ENCODE measurements at places on chromosomes 1 and 21. TPM values are rescaled to one million over a fixed set of nuclear protein-coding genes. Genes with fewer than 3 reads are reported as not detected.

GRCh38 chr1:167860231-167860923 is 53.6 kb downstream of the ADCY10 start:
- no peak overlapping the region for H3K27ac ChIP-seq
- no peaks in the 10 kb centered on the region for H3K36me3 ChIP-seq
- no peak for DNase-seq
- no peaks in the 10 kb centered on the region for H3K27me3 ChIP-seq
- peaks cover 11% of the 10 kb centered on the region for H3K4me1 ChIP-seq
- H3K4me3 ChIP-seq = no peak overlapping the region

GRCh38 chr21:44929799-44930542 is 9.3 kb upstream of the ITGB2 start:
- H3K27ac ChIP-seq = no peak overlapping the region
- peaks cover 63% of the 10 kb centered on the region for H3K27me3 ChIP-seq
- H3K4me1 ChIP-seq = peaks cover 5% of the 10 kb centered on the region
- peak; percentile 69 for DNase-seq
- no peaks in the 10 kb centered on the region for H3K36me3 ChIP-seq

The PRKAA2 gene
- 13.2 TPM for total RNA-seq

- H3K27me3 ChIP-seq = no peaks in the 10 kb centered on the region
- no peaks in the 10 kb centered on the region for H3K36me3 ChIP-seq
- H3K4me1 ChIP-seq = no peaks in the 10 kb centered on the region
- DNase-seq = no peak
Measured at GRCh38 chr1:160813215-160813614, 17.2 kb downstream of the LY9 start.

- H3K4me3 ChIP-seq = no peak overlapping the region
- H3K27ac ChIP-seq = no peak overlapping the region
- H3K4me1 ChIP-seq = no peaks in the 10 kb centered on the region
Measured at GRCh38 chr1:183180218-183180617, 5.8 kb upstream of the LAMC2 start.

DNA sequence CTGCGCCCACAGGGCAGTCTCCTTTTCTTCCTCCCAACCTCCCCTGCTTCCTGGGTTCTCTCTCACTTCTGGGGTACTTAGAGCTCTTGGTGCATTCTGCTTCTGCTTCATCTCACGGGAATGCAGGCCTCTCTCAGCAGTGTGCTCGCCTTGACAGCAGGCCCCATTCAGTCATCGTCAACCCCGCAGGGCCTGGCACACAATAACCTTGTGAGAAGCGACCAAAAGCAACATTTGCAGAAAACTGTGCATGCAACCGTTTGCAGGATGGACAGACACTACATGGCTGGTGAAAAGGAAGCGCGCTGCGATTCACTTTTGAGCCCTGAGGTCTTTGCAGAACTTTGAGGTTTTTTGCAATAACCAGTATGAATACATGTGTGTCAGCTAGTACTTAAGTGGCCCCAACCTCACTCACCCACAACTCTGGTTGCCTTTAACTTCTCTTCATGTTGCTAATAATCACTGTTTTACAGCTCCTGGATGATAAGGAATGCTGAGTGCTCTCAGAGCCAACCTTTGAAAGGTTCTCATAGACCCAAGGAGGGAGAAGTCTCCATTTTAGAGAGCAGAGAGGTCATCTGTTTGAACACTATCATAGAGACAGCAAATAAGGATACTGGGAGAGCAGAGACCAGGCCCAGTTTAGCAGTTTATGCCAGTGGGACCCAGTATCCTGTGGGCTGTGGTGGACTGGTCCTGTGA is 2.5 kb upstream of the CD160 start:
- peak overlapping the region; percentile 76 for H3K27ac ChIP-seq
- H3K4me3 ChIP-seq = no peak overlapping the region
- DNase-seq = no peak
- H3K36me3 ChIP-seq = no peaks in the 10 kb centered on the region
- H3K4me1 ChIP-seq = peaks cover under 1% of the 10 kb centered on the region

The PCAT6 gene
- 3.6 TPM for total RNA-seq

DNA sequence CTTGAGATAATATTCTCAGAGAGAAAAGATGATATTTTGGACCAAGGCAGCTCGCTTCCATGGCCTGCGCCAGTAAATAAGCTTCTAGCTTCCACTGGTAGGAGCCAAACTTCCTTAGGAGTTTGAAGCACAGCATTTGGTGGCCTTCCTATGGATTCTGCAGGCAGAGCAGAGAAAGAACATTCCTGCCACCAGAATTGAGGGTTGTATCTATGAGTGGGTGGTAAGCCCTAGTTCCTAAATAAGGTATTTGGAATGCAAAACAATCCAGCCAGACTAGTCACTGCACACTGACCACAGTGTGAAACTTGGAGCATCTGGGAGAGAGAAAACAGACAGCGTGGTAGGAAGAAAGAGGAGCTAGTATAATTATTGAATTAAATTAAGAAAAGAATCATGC is 54.1 kb upstream of the BCAR3 start:
- H3K27ac ChIP-seq = no peak overlapping the region
- H3K4me3 ChIP-seq = no peak overlapping the region
- H3K27me3 ChIP-seq = no peaks in the 10 kb centered on the region

- no peak overlapping the region for H3K4me3 ChIP-seq
- no peaks in the 10 kb centered on the region for H3K4me1 ChIP-seq
- H3K27ac ChIP-seq = no peak overlapping the region
- no peak for DNase-seq
Measured at GRCh38 chr1:243950166-243950565, 100.1 kb upstream of the AKT3 start.

- no peak for DNase-seq
- H3K4me1 ChIP-seq = peaks cover 10% of the 10 kb centered on the region
- no peak overlapping the region for H3K4me3 ChIP-seq
- no peak overlapping the region for H3K27ac ChIP-seq
- H3K36me3 ChIP-seq = peaks cover under 1% of the 10 kb centered on the region
Measured at GRCh38 chr21:43917515-43918384, 52.7 kb downstream of the AGPAT3 start.

GRCh38 chr1:78527706-78528105 is 36.9 kb downstream of the PTGFR start:
- no peak overlapping the region for H3K4me3 ChIP-seq
- no peaks in the 10 kb centered on the region for H3K27me3 ChIP-seq
- no peaks in the 10 kb centered on the region for H3K4me1 ChIP-seq
- no peak for DNase-seq

DNA sequence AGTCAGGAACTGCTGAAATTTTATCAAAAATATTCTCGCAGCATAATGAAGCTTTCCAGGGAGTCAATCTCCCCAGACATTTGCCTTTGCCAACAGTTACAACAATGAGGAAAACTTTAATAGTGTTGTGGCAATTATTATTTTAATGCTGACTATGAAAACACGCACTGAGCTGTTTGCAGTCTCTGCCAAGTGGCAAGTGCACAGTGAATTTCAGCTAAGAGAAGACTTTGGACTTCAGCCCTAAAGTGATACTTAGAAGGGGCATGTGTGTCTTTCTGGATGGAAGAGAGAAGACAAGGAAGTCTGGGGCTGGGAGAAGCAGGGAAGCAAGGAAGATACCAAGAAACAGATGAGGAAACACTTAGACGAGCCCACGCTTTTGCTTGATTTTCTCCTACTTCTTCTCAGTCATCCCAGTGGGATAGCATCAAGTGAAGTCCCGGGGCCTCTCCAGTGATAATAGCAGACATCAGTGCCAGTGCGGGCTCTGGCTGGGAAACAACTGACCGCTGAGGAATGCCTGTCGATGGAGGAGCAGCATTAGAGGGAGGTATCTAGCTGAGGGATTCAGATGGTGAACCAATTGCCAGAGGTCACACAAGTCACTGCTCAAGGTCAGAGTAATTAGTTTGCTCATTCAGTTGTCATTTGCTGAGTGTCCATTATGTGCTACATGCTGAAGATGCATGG is 196.3 kb downstream of the TTLL7 start:
- no peaks in the 10 kb centered on the region for H3K36me3 ChIP-seq
- no peak overlapping the region for H3K4me3 ChIP-seq
- DNase-seq = no peak
- peaks cover 22% of the 10 kb centered on the region for H3K4me1 ChIP-seq
- H3K27ac ChIP-seq = no peak overlapping the region

The SASS6 gene
- 15.5 TPM for total RNA-seq

GRCh38 chr1:192601143-192601542 is 25.6 kb downstream of the RGS1 start:
- H3K4me3 ChIP-seq = no peak overlapping the region
- no peaks in the 10 kb centered on the region for H3K27me3 ChIP-seq
- H3K36me3 ChIP-seq = no peaks in the 10 kb centered on the region
- H3K27ac ChIP-seq = no peak overlapping the region
- DNase-seq = no peak

GRCh38 chr1:55702064-55702463 is 486.9 kb upstream of the USP24 start:
- no peak overlapping the region for H3K4me3 ChIP-seq
- H3K27ac ChIP-seq = no peak overlapping the region
- peaks cover 58% of the 10 kb centered on the region for H3K27me3 ChIP-seq
- no peaks in the 10 kb centered on the region for H3K36me3 ChIP-seq
- DNase-seq = peak; percentile 66
- no peaks in the 10 kb centered on the region for H3K4me1 ChIP-seq

- H3K27me3 ChIP-seq = no peaks in the 10 kb centered on the region
- H3K4me1 ChIP-seq = no peaks in the 10 kb centered on the region
- no peak overlapping the region for H3K27ac ChIP-seq
- H3K36me3 ChIP-seq = peaks cover 4% of the 10 kb centered on the region
- H3K4me3 ChIP-seq = no peak overlapping the region
- no peak for DNase-seq
Measured at GRCh38 chr1:1677718-1678580, 14.6 kb downstream of the SLC35E2B start.

DNA sequence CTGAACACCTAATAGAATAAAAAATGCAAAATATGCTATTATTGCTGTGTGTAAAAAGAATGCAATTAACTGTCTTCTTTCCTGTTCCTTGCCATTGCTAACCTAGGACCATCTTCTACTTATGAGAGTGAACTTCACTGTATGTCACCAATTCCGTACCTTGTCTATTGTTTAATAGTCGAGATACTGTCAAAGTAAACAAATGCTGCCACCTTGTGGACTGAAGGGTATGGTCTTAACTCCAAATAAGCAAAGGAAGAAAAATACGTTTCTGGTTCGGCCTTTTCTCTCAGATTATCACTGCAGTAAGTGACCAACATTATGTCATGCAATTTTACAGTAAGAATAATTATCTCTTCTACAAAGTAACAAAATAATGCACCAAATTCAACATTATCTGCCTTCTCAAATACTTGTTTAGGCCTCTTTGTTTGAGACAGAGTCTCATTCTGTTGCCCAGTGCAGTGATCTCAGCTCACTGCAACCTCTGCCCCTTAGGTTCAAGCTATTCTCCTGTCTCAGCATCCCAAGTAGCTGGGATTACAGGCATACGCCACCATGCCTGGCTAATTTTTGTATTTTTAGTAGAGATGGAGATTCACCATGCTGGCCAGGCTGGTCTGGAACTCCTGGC is 133.4 kb downstream of the COP1 start:
- no peaks in the 10 kb centered on the region for H3K27me3 ChIP-seq
- peak; percentile 71 for DNase-seq
- peaks cover 46% of the 10 kb centered on the region for H3K36me3 ChIP-seq
- no peak overlapping the region for H3K27ac ChIP-seq

DNA sequence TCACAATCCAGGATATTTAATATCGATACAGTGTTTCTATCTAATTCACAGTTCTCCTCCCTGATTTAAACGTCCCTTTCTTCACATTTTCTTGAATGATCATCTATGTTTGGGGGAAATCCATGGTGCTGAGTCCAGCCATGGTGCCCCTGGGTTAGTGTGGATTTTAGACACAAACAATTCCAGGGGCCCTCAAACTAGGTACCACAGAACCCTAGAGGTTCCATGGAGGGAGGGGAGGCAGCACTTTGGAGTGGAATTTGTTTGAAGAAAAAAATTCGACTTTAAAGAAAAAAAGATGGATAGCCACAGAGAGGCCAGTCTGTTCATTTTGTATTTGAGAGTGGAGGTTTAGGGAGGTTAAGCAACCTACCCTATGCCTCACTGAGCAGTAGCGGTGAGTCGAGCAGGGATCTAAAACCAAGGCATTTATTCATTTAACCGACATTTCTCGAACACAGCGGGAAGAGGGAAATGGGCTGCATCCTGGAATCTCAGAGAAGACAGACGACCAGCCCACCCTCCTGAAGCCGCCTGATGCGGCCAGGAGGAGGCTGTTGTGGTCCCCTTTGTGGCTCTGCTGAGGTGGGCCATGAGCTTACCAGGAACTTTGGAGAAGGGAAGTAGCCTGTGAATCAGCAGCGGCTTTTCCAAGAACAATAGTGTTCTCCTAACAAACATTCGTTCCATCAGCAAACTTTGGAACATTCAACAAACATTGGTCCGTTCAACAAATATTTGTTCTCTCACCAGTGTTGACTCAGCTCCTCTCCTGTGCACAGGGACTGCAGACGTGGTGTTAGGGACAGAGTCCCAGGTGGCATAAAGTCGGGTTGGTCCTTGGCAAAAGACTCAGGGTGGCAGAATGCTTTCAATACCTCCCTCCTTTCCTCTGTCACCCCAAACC is 103.5 kb upstream of the ZBTB40 start:
- H3K27ac ChIP-seq = no peak overlapping the region
- no peak for DNase-seq
- peaks cover 5% of the 10 kb centered on the region for H3K4me1 ChIP-seq
- no peak overlapping the region for H3K4me3 ChIP-seq

GRCh38 chr1:242002510-242002909 is 3.6 kb upstream of the MAP1LC3C start:
- peaks cover 2% of the 10 kb centered on the region for H3K27me3 ChIP-seq
- peaks cover 3% of the 10 kb centered on the region for H3K4me1 ChIP-seq
- H3K4me3 ChIP-seq = no peak overlapping the region
- no peaks in the 10 kb centered on the region for H3K36me3 ChIP-seq

- H3K4me3 ChIP-seq = peak overlapping the region; percentile 82
- no peaks in the 10 kb centered on the region for H3K27me3 ChIP-seq
- H3K36me3 ChIP-seq = peaks cover 29% of the 10 kb centered on the region
- peak overlapping the region; percentile 98 for H3K27ac ChIP-seq
Measured at GRCh38 chr1:200668514-200669313, 993 bp downstream of the DDX59 start.

- peaks cover 9% of the 10 kb centered on the region for H3K36me3 ChIP-seq
- no peaks in the 10 kb centered on the region for H3K4me1 ChIP-seq
- peak overlapping the region; percentile 68 for H3K4me3 ChIP-seq
- DNase-seq = no peak
- H3K27ac ChIP-seq = no peak overlapping the region
Measured at GRCh38 chr21:36883532-36884486, 82.7 kb downstream of the HLCS start.

GRCh38 chr1:77832901-77833300 is 53.5 kb downstream of the MIGA1 start:
- H3K4me3 ChIP-seq = no peak overlapping the region
- no peaks in the 10 kb centered on the region for H3K27me3 ChIP-seq
- no peak for DNase-seq
- H3K36me3 ChIP-seq = no peaks in the 10 kb centered on the region
- peaks cover 8% of the 10 kb centered on the region for H3K4me1 ChIP-seq

The ARMH1 gene
- total RNA-seq = 4.6 TPM

The GBP6 gene
- total RNA-seq = not detected

- peaks cover 15% of the 10 kb centered on the region for H3K4me1 ChIP-seq
- no peaks in the 10 kb centered on the region for H3K27me3 ChIP-seq
- H3K27ac ChIP-seq = no peak overlapping the region
Measured at GRCh38 chr1:110460253-110461220, 9.6 kb downstream of the PROK1 start.

GRCh38 chr1:91809317-91809716 is 76.6 kb downstream of the TGFBR3 start:
- no peaks in the 10 kb centered on the region for H3K36me3 ChIP-seq
- no peaks in the 10 kb centered on the region for H3K4me1 ChIP-seq
- no peak for DNase-seq
- no peak overlapping the region for H3K4me3 ChIP-seq
- no peak overlapping the region for H3K27ac ChIP-seq
- no peaks in the 10 kb centered on the region for H3K27me3 ChIP-seq
